Stimulated activated CD8-positive, alpha-beta memory T cell treated with anti-CD3 and anti-CD28 coated beads, Interleukin-4, amount 100 ng/mL, for 1 hour (primary cell): ENCODE measurements at places on chromosomes 7 and 10.

GRCh38 chr10:121063744-121064143 is 212.6 kb downstream of the WDR11 start:
- no peak for DNase-seq

DNA sequence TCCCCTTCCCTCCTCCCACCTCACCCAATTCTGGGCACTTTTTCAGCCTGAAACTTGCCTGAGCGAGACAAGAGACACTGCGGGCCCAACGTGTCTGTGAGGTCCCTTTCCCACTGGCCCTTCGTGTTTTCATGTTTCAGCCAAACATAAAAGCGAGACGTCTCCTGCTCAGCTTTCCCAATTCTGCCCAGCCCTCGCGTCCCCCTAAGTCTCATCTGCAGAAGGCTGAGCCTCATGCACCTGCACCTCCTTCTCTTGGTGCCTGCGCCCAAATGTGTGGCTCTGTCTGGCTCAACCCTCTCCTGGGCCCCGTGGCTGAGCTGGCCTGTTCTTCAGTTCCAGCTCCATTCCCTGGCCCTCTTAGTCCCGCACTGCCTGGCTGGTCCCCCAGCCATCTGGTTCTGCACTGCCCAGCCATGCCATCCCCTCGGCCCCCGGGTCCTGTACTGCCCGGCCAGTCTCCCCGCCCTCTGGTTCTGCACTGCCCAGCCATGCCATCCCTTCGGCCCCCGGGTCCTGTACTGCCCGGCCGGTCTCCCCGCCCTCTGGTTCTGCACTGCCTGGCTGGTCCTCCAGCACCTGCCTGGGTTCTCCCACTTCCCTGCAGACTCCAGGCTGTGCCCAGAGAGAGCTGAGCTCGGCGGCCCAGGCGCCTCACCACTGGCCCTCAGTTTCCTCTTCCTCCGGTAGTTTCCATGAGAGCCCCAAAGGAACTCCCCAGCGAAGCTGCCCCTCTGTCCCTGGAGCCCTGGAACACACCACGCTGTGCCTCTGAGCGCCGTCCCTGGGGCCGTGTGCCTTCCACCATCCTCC is 224.1 kb downstream of the DNAJB6 start:
- no peak for DNase-seq

DNA sequence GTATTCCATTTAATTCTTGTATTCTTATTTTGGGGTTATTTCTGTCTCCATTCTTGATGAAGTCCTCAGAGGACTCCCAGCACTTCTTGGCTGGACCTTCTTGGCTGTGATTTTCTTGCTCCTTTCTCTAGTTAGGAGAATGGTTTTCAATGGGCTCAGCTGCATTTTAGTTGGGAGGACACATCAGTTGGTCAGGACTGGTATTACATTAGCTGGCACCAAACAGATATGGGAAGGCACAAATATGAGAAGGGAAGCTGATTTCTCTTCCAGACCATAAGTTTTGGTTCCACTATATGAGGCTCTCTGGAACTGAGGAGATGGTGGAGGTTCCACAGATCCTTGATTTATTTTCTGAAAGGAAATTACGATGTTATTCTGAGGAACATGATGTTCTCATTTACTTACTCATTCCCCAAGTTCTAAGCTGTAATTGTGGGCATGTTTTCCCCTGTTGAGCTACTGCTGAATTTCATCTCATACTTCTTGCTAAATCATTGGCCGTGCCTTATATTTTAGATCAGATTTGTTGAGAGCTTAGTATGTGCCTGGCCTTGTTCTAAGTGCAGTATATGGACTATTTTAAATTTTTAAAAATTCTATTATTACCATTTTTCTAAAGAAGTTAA is 261.0 kb downstream of the THSD7A start:
- no peak for DNase-seq

DNA sequence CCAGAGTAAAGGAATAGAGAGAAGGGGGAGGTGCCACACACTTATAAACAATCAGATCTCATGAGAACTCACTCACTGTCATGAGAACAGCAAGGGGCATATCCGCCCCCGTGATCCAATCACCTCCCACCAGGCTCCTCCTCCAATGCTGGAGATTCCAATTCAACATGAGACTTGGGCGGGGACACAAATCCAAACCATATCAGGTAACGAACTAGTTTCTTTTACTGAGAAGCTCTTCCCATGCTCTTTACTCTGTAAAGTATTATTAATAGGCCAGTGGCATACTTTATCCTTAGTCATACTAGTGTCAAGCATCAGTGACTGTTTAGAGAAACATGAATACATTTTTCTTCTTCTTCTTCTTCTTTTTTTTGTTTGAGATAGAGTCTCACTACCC is 39.4 kb upstream of the ZNF488 start:
- no peak for DNase-seq

DNA sequence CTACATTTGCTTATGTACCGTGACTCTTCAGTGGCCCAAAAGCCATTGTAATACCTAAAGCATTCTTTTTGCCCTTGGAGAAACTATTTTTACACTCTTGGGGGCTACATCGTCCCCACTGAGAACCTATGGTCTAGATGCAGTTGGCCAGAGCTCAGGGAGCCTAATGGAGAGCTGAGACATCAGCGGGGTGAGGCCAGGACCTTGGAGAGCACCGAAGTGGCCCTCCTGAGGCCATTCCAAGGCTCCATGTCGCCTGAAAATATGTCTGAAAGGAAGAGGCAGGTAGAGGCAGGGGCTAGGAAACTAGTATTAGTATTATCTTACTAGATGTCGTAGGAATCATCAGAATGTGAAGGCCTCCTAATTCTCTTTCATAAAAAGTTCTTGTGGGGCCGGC is 4.9 kb downstream of the PKD2L1 start:
- no peak for DNase-seq

GRCh38 chr10:14617852-14618251 is 156.8 kb downstream of the FAM107B start:
- DNase-seq: no peak

DNA sequence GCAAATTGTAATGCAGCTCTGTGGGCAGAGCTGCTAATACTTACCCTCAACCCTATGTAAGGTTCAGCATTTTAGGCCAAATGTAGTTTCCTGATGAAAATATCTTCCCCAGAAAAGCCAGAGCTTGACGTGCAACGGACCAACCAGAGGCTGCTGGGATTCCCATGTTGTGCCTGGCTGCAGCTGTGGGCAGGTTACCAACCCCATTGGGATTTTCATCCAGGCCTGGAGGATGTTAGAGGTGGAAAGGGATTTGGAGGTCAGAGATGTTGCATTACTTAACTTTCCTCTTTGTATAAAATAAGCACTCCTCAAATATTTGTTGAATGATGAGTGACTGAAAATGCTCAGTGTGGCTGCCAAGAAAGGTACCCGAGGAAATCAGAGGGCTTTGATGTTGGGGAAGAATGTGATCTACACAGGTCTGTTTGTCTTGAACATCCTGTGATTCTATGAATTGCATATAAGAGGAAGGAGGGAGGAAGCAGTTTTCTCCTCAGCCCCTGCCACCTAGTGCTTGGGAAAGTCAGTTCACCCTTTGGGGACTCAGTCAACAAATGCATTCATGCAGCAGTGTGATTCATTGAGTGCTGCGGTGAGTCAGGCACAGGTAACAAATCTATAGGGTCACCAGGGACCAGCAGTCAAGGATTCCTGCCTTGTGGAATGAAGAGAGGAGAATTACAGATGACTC is 487.2 kb downstream of the RPS24 start:
- no peak for DNase-seq

DNA sequence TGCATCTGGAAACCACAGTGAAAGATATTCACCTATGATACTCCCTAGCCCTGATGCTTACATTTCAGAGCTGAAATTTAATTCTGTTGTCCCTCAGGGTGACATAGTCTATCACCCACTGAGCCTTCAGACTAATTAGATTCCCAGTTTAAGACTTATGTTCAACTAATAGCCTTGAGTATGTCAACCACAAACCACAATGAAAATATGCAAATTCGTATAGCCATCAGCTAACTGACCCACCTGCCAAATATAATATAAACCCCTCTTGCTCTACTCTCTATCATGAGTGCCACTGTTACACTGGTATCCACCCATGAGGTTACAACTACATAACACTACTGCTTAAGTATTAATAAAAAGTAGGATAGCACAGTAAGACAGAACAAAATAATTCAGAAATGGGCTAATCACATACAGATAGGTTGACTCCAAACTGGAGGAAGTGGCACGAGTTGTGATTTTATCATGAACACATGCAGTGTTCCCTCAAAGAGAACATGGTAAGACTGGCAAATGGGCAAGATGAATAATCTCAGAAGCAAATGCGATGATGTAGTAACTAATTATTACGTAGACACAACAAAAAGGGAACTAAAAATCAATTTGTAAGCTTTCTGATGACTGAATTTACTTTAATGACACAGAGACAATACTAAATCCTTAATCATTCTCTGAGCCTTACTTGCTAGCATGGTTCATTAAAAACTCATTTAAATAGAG is 290.6 kb downstream of the PARD3 start:
- DNase-seq: no peak

DNA sequence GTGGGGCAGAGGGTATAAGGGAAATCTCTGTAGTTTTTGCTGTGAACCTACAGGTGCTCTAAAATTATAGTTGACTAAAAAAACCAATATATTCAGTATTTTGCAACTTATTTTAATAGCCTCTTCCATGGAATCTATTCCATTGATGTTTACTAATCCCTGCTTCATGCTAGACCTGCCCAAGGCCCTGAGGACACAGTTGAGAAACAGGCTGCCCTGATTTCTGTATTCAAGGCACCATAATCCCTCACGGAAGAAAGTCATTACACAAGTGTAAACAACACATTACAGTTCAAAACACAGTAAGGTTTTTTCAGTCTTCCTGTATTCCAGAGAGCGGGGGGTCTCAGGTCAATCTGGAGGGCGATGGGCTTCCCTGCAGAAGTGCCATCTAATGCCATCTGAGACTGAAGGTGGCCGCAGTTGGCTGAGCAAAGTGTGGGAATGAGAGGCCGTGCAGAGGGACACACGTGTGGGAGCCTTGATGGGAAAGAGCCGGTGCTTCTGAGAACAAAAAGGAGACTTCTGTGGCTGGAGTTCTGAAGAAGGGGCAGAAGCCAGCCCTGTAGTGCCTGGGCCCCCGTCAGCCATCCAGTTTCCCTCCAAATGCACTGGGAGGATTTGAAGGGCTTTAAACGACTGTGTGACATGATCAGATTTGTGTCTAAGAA is 146.9 kb downstream of the PTPN20 start:
- DNase-seq: no peak

DNA sequence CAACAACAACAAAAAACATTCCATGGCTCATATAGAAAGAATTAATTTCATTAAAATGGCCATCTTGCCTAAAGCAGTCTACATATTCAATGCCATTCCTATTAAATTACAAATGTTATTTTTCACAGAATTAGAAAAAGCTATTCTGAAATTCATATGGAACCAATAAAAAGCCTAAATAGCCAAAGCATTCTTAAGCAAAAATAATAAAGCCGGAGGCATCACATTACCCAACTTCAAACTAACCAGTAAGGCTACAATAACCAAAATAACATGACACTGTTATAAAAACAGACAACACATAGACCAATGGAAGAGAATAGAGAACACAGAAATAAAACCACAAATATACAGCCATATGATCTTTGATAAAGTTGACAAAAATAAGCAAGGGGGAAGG is 330.4 kb downstream of the KIF20B start:
- DNase-seq: no peak

GRCh38 chr10:67114945-67115344 is 189.1 kb downstream of the LRRTM3 start:
- no peak for DNase-seq

GRCh38 chr10:104146882-104147281 is 24.9 kb downstream of the SFR1 start:
- no peak for DNase-seq
